Hippocampal formation (tissue), 2 donors: ENCODE measurements at places on chromosomes 3 and 15.

- no peak for DNase-seq
Measured at GRCh38 chr3:177624528-177625495, 427.5 kb upstream of the TBL1XR1 start.

GRCh38 chr15:56537881-56538280 lies 72.9 kb upstream of the MNS1 start:
- DNase-seq: no peak

DNA sequence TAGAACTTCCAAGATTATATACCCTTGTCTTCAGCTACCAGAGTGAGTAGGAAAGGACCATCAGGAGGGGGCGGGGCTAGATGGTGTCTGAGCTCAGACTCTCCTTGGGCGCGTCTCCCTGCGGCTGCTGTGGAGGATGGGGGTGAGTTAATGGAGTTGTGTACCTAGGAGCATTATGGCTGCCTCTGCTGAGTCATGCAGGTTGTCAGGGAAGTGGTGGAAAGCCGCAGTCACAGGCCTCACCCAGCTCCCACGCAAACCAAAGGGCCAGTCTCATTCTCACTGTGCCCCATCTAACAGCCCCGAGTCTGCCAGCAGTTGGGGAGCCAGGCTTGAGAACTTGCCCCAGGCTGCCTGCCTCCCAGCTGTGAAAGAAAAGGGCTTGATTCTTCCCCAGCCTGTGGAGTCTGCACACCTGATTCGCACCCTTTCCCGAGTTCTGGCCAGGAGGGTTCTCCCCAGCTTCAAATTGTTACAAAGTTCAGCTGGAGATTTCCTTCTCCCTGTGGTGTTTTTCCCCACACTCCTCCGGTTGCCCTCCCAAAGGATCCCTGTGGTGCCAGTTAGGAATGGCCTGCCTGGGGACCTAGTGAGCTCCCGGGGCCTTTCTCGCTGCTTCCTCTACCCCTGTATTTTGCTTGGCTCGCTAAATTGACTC lies 143.3 kb downstream of the HCN4 start:
- DNase-seq: no peak

DNA sequence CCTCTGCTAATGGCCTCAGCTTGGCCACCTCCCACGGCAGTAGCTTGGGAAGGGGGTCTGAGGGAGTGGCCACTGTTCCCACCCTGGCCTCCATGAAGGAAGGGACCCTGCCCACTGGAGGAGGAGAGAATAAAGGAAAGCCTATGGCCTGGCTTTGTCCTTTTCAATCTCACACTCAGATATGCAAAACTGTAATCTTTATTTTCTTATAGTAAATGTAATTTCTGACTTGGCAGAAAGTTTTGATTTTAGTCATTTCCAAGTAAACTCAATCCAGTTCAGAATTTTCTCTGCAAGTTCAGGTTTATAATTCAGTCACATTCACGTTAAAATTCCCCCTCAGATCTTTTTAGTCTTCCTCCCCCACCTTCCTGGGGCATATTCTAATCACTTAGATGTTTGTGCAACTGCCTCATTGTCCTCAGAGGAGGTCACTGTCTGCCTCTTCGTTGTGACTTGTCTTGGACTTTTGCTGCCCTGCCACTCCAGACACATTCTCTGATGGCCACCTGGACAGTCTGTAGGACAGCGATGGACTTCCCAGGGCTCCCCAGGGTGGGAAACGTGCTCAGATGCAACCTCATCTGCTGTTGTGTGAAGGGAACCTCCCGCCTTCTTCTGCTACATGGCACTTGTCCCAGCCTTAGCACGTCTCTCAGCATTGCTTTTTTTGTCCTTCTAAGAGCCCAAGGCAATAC lies 222.8 kb upstream of the TBL1XR1 start:
- DNase-seq: no peak

GRCh38 chr3:187698499-187699399 lies 3.6 kb downstream of the RTP2 start:
- no peak for DNase-seq

- DNase-seq: no peak
Measured at GRCh38 chr15:54277834-54278233, 299.6 kb downstream of the UNC13C start.

- DNase-seq: no peak
Measured at GRCh38 chr15:68967948-68968347, 37.6 kb downstream of the SPESP1 start.

DNA sequence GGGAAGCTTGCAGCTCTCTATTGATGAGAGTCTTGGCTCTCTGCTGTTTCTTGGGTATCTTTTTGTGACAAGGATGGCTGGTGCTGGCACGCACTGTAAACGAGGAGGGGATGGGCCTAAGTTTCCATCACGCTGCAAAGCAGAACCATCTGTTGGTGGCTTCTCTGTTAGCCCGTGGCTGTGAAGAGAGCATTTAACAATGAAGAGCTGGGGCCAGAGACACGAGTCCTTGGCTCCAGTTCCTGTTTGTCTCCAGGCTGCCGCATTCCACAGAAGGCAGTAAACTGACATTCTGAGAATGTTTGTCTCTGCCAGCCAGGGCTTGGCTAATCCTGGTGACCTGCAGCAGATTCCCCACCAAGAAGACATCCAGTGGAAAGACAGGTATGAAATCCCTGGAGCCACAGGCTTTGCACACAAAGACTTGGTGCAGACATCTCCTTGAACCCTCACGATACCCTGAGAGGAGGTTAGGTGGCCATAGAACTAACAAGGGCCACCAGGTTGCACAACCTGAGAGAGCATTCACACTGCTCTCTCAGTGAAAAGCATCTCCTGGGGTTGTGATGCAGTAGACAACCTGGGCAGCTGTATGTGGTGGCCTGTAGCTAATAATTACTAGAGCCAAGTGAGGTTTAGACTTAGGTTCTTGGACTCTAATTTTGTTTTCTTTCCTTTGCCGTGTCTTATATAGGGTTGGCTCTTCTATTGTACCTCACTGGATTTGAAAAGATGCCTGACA lies 130.9 kb downstream of the ASB7 start:
- DNase-seq: no peak

- DNase-seq: peak; percentile 66
Measured at GRCh38 chr15:91055548-91056331, 33.3 kb upstream of the VPS33B start.

- no peak for DNase-seq
Measured at GRCh38 chr3:197278933-197279332, 19.5 kb downstream of the DLG1 start.

DNA sequence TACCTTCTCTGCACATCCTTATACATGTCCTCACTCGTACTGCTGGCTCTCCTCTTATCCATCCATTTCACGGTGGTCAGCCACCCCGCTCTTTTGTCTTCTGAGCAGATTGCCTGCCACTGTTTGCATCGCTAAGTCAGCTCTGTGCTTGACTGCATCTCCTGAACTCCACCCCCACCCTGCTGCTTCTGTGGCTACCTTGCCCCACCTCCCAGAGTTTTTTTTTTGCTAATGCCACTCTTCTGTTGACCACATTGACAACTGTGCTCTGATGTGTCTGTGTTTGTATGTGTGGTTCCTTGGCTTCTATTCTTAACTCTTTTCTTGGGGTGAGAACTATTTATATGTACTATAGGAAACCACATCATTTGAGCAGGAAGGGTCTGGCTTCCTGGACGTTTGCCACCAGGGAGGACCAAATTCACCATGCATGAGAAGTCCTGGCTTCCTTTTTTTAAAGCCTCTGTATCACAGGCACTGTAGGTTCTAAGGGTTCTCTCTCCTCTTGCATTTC lies 12.8 kb upstream of the MTMR10 start:
- no peak for DNase-seq

DNA sequence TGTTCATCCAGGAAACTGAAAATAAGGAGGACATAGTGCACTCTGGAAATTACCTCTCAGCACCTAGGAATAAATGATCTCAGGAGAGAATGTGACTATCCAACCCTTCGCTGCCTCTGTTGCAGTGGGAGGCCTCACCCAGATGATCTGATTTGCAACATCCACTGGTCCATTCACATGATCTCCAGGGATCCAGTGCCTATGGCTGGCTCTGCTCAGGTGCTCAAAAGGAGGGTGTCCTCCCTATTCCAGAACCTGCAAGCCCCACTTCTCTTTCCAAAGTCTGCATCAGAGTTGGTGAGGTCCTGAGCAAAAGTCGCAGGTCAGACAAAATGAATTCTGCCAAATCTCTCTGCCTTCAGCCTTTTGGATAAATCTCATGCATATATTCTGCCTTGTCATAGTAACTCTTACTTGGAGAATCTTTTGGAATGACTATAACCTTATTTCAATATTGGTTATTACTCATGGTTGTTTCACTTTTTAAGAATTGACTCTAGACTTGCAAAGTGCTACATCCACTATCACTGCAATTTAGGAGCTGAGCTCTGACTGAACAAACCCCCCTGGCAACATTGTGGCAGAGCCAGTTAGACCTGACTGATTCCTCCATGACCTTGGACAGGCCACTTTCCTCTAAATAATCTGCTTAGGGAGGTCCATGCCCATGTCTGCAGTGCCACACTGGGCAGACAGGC lies 295.1 kb downstream of the EPHB1 start:
- DNase-seq: no peak

DNA sequence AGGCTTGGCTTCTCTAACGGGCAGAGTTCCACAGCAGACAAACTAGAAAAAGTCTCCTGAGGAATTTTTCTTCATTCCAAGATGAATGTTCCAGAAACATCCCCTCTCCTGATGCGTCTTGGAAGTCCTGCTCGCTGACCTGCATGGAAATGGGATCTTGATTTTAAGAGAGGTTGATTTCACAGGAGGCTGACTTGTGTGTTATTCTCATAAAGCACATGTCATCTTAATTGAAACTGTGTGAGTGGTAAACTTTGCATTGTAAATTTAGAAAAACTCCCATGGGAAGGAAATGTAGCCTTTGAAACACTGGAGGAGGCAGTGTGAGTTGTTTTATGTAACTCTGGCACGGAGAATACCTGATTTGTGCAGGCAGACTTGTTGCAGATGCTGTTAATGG lies 337.8 kb upstream of the NR2E3 start:
- no peak for DNase-seq

- no peak for DNase-seq
Measured at GRCh38 chr3:54914180-54914579, 13.7 kb downstream of the LRTM1 start.

GRCh38 chr3:163508206-163508605 lies 1570.1 kb downstream of the SI start:
- DNase-seq: no peak

DNA sequence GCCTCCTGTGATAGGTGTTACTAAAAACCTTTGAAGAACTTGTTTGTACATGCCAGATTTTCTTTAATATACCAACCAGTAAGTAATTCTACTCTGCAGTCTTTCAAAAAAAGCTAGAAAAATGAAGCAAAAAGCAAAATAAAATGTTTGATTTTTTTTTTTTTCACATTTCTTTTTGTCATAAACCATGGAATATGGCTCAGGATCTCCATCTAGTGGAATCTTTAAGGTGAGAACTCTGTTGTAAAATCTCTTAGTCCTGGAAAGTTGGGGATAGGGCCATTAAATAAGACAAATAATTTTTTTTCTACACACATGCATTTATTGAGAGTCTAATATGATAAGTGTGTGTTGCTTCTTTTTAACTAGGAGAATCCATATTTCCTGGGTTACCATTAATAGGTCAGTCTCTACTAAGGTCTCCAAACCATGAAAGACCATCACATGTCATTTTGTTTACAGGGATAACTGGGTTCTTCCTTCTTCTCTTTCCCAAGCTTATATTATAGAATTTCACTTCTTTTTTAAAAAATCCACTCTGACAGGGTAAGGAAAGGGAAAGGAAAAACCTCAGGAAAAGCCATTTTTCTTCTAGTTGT lies 84.6 kb downstream of the SLC9A9 start:
- DNase-seq: peak; percentile 35

GRCh38 chr15:56906766-56907165 lies 11.7 kb upstream of the TCF12 start:
- DNase-seq: no peak

GRCh38 chr3:31166249-31166885 lies 271.9 kb upstream of the GADL1 start:
- no peak for DNase-seq

DNA sequence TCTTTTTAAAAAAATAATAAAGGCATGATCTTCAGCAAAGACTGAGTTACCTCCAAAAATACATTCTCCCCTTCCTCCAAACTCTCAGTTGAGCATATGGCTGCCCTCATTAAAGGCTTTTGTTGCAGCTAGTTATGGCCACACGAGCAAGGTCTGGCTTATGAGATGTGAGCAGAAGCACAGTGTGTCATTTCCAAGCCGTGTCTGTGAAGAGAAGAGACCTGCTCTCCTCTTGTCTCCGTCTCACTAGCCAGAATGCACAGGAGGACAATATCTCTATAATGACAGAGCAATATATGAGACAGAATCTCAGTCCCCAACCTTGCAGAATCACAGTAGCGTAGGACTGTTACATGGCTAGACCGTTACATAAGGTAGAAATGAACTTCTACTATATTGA lies 152.3 kb downstream of the MAGI1 start:
- no peak for DNase-seq

DNA sequence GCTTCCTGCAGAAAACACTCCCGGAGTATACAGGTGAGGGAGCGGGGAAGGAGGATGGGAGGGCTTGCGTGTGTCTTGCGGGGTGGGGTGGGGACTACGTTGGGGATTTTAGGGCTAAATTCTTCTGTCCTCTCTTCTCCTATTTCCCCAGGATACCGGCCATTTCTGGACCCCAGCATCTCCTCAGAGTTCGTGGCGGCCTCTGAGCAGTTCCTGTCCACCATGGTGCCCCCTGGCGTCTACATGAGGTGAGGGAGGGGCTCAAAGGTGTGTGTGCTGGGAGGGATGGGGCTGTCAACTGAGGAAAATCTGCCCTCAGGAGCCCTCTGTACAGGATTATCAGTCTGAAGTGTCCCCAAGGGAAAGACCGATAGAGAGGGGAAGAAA lies 6.6 kb downstream of the DUOX1 start:
- DNase-seq: no peak

GRCh38 chr3:169465417-169465816 lies 198.1 kb downstream of the MECOM start:
- DNase-seq: no peak

DNA sequence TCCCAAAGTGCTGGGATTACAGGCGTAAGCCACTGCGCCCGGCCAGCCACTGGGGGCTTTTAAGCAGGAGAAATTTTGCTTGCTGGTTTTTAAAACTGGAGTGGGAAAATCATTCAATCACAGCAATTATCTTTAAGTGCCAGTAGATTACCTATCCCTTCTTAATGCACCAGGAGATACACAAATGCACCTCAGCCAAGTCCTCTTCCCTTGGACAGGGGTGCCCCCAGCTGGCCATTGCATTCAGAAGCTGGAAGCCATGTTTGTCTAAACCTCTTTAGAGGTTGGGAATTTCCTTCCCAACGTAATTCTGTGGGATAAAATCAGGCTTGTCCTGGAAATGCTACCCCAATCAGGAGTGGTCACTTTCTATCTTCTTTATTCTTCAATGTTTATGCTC lies 26.6 kb downstream of the MIX23 start:
- DNase-seq: no peak

DNA sequence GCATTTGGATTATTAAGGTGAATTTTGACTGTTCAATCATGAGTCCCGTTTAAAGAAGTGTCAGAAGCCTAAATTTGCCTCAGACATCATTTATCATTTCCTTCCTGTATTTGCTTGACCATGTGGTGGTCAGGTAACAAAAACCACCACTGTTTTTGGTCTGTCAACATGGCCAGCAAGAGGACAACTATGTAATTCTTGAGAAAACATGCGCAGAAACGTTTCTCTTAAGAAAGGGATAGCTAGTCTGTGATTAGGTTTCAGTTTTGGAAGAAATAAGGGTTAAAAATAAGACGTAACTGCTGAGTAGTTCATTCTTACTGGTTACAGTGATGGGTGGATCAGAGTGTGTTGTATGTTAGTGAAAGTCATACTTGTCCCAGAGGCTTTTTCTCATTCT lies 204.5 kb downstream of the AKAP13 start:
- DNase-seq: no peak
